AG04449 (cell line): ENCODE measurements at places on chromosomes 1 and 21.

- DNase-seq, result no peak
Observed at GRCh38 chr1:198495631-198496030, 44.8 kb downstream of the ATP6V1G3 start.

DNA sequence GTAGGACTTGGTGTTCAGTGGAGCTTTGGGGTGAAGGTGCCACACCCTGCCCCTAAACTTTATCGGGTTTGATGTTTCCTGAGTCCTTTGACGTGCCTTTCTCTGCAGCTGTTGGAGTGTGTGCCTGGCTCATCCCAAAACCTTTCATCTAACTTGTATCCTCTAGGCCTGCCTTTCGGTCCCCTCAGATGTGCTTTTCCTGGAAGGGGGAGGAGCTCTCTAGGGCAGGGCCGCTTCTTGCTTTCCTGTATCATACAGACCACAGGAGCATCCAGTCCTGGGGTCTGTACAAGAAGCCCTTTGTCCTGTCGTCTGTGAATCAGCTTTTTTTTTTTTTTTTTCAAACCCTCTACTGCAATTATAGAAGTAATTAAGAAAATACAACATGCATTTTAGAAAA is 35.7 kb downstream of the PTGFRN start:
- no peak for DNase-seq

DNA sequence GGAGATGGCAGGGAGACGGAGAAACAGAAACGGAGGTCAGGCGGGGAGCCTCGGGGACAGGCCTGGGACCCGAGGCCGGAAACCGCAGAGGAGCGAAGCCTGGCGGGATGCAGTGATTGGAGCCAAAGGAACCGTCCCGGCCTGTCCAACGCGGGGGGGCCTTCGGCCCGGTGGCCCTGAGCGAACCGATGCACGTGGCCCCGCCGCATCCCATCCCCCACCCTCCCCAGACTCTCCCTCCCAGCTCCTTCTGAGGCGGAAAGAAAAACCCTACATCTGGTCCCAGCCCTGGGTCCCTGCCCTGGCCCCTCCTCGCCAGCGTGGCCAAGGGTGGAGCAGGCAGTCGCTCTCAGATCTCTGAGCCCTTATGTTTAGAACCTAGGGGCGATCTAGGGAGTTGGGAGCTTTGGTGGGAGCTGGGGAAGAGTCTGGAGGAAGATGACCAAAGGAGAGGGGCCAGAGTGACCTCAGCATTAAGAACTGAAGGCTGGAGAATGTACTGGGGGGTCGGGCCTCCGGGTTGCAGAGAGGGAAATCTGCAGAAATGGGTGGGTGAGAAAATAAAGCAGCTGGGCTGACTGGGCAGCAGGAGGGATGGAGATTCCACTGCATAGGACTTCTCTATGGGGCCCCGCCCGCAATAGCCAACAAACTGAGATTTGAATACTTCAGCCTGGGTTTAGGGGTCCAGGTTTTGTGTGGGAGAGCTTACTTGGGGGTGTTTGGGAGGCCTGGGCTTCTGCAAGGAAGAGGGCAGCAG is 1.5 kb upstream of the CRABP2 start:
- no peak for DNase-seq

DNA sequence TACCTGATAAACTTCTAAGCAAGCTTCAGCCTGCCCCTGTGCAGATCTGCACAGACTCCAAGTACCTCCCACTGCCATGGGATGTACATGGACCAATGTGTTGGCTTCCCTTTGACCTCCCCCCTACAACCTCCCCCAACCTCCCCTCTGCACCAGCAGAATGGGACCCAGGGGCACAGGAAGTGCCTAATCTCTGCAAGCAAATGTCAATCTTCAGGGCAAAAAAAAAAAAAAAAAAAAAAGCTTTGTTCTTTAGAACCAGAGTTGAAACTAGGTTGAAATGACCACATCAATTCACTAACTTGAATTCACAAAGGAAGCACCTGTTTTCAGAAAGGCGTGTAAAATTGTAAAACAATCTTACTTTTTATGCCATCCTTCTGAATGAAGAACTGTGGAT is 53.9 kb upstream of the TIAM1 start:
- no peak for DNase-seq

- DNase-seq, result no peak
Observed at GRCh38 chr1:84122780-84123382, 21.2 kb upstream of the PRKACB start.

DNA sequence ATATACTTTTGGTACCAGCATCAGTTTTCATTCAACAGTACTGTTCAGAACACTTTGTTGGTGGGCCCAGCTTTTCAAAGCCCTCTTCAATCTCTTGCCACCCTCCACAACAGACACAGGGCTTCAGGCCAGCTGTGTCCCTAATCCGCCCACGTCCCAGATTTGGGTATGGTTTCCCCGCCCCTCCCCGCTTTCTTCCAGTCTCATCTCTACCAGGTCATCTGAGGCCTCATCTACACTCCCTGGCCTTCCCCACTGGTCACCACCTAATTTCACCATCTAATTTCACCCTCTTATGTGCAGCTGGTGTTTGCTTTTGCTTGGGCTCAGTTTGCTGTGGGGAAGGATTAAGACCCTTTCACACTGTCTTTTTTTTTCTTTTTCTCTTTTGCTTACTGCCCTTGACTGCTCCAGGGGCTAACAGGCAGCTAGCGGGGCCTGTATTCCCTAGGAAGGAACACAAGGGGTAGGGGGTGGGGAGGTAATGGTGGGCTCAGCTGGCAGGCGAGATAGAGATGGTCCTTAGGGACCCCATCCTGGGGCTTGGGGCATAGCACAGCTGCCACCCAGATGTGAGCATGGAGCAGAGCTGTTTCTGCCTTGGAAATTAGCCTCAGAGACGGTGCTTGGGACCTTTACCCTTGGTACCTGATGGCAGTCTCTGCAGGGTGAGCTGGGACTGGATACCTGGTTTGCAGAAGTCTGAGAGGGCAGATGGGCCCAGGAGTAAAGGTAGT is 3.8 kb upstream of the EPB41 start:
- no peak for DNase-seq

DNA sequence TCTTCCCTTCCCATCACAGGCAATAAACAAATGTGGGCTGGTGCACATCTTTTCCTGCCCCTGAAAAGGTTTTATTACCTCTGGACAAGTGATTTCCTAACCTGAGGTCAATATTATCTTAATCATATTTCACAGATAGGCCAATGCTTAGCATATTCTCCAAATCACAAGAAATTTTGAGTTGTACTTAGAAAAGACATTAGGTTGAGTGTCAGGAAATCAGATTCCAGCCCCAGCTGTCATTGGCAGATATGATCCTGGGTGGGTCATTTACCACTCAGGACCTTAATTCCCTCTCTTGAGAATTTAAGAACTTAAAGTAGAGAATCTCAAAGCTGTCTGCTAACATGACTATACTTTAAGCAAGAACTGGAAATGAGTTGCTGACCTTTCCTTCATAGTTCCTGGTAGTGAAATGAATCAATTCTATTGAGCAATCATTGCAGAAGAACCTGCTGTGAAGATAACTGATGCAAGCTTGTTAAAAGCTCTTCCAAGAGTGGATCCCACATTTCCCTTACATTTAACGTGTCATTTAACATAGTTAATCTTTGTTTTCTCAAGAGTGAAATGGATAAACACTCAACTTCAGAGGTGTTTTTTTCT is 46.4 kb upstream of the CR2 start:
- no peak for DNase-seq

- DNase-seq, result no peak
Observed at GRCh38 chr1:101667761-101668160, 329.0 kb downstream of the OLFM3 start.
